Amniotic stem cell (primary cell): ENCODE measurements at places on chromosomes 7 and 10.
A peak's percentile ranks its signal among the peaks of the same experiment; 100 is the strongest.

- no peak for DNase-seq
Measured at GRCh38 chr10:5533098-5533731, 8.5 kb downstream of the CALML3 start.

DNA sequence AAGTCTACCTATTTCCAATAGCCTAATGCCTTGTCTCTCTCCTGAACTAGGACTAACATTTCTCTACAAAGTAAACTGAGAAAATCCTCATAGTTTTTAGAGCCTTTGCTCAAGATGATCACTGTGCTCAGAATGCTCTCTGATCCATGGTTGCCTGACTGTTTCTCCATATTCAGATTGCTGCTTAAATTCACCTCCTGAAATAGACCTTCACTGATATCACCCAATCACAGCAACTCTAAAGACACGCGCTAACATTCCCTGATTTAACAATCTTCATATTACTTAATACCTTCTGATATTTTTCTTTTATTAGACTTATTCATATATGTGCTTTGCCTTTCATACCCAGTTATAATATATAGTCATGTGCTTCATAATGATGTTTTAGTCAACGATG is 148.9 kb upstream of the SP4 start:
- DNase-seq: no peak

- DNase-seq: no peak
Measured at GRCh38 chr10:111187096-111187495, 110.3 kb downstream of the ADRA2A start.

- peak; percentile 83 for DNase-seq
Measured at GRCh38 chr7:2175514-2175913, 57.2 kb downstream of the MAD1L1 start.

GRCh38 chr10:43222210-43222720 is 44.6 kb downstream of the RASGEF1A start:
- DNase-seq: no peak

DNA sequence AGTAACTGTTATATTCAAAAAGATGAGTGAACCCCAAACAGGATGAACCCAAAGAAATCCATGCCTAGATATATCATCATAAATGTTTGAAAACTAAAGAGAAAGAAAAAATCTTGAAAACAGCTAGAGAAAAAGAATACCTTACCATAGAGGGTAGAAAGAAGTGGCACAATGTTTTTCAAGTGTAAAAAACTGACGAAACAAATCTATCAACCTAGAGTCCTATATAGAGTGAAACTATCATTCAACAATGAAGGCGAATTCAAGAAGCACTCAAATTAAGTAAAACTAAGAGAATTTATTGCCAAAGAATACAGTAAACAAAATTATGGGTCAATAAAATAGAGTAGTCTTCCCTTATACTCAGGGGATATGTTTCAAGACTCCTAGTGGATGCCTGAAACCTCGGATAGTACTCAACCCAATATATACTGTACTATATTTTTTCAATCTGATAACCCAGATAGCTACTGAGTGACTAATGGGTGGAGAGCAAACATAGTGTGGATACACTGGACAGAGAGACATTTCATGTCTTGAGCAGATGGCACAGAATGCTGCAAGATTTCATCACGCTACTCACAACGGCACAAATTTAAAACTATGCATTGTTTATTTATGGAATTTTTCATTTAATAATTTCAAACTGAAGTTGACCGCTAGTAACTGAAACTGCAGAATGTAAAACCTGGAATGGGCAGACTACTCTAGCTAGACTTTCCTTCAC is 52.6 kb upstream of the TMEM106B start:
- DNase-seq: peak; percentile 26

DNA sequence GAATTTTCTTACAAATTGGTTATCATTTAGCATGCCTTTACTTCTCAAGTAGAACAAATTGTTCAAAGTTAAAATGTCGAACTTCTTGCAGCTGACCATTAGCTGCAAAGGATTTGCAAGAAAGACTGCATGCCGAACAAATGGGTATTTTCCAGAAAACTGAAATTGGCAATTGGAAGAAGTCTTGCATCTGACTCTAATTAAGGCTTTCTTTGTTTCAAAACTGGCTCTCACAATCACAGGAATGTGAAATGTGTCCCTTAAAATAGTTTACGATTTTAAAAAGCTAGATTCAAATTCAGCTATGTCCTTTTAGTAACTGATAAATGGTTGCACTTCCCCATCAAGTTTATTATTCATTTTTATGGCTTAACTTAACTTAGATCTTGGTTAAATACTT is 207.9 kb downstream of the ARL4A start:
- DNase-seq: no peak

DNA sequence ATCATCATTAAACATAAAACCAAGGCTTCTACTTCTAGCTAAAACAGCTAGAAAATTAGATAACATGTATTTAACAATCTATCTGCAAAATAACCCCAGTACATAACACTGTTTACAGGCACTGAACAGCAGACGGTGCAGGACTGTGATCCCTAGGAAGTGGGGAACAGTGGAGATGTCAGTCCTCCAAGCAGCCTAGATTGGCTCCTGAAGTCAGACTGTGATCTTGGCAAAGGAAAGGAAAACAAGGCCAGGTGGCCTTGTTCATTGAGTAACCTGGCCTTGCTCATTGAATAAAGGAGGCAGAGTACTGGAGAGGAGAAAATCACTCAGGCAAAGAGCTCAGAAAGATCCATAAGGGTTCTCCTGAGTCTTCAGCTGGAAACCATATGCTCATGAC is 77.7 kb upstream of the DIP2C start:
- DNase-seq: no peak

DNA sequence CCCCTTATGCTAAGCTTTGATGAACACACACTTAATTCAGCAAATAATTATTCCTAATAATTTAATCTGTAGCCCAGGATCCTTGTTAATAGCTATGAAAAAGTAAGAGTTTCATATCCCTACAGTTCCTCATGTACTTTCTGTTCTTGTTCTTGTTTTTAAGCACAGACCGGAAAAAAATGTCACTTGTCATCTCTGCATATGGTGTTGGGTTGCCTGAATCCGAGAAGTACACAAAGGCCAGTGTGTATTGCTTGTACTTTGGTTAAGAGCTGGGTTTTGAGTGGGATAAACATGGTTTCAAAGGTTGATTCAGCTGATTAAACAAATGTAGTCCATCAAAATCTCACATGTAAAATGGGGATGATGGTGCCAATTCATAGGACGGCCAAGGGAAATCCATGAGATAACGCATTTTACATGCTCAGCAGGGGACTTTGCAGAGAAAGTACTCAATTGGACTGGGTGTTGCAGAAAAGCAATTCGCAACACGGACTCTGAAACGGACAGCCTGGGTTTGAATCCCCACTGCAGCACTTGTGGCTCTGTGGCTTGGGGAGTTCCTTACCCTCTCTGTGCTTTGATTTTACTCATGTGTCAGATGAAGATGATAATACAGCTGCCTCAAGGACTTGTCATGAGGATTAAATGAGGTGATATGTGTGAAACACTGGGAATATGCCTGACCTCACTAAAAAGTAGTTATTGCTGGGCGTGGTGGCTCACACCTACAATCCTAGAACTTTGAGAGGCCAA is 71.7 kb downstream of the MAP3K8 start:
- DNase-seq: no peak

GRCh38 chr10:113657544-113657943 is 6.3 kb downstream of the NRAP start:
- no peak for DNase-seq

- no peak for DNase-seq
Measured at GRCh38 chr7:129535896-129536295, 33.6 kb downstream of the SMKR1 start.

- DNase-seq: no peak
Measured at GRCh38 chr7:140562926-140563481, 77.6 kb downstream of the DENND2A start.

GRCh38 chr10:59391060-59391459 is 28.7 kb upstream of the FAM13C start:
- no peak for DNase-seq

- peak; percentile 43 for DNase-seq
Measured at GRCh38 chr10:683448-684071, 5.9 kb downstream of the DIP2C start.

- DNase-seq: no peak
Measured at GRCh38 chr7:142836426-142836825, 18.4 kb upstream of the EPHB6 start.

- DNase-seq: peak; percentile 85
Measured at GRCh38 chr7:28926871-28927597, 31.1 kb downstream of the TRIL start.

- no peak for DNase-seq
Measured at GRCh38 chr7:134718211-134718875, 61.1 kb upstream of the CALD1 start.

DNA sequence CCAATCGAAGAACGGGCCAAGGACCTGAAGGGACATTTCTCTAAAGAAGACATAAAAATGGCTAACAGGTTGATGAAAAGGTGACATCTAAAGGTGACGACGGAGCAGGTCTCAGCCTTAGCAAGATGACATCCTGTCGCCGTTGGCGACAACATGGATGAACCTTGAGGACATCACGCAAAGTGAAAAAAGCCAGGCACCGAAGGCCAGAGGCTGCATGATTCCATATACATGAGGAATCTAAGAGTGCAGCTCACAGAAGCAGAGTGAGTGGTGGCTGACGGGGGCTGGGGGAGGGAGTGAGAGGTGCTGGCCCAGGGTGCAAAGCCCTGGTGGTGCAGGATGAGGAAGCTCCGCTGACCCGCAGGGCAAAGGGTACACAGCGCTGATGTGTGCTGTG is 34.1 kb upstream of the NKX6-2 start:
- DNase-seq: no peak

GRCh38 chr10:119358152-119358512 is 150.8 kb downstream of the GRK5 start:
- DNase-seq: no peak

DNA sequence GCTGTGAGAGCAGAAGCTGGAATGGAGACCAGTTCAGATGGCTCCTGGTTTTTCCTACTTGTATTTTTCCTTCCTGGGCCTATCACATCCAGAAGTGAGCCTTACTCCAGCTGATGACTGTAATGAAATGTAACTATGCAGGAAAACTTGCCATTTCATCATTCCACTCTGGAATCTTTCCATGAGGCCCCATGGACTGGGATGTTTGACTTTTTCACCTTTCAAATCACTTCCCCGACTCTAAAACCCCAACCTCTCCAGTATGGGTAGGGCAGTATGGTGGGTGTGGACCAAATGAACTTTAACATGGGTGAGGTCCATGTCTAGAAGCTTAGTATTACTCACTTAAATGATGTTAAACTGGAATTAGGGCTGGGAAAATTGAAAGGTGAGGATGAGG is 40.3 kb upstream of the DLD start:
- no peak for DNase-seq

GRCh38 chr10:85858776-85859515 is 507.6 kb downstream of the GRID1 start:
- no peak for DNase-seq

- no peak for DNase-seq
Measured at GRCh38 chr10:34397324-34397723, 417.8 kb downstream of the PARD3 start.

- peak; percentile 8 for DNase-seq
Measured at GRCh38 chr10:68348265-68348741, 15.6 kb upstream of the PBLD start.

GRCh38 chr7:129644634-129645230 is 33.2 kb downstream of the NRF1 start:
- peak; percentile 52 for DNase-seq

DNA sequence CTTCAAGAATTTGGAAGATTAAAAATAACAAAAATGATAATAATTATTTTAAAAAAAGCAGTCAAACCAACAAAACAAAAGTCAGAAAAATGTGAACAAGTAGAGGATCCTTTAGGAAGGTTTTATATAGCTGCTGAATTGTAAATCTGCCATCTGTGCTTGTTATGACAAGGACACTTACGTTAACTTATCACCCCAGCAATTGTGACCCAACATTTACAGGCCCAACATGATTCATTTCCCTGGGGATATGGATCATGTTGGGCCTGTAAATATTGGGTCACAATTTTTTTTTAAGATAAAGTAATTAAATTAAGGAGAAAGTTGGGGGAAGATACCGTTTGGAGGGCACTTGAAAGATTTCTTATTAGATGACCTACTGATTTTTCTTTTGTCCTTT is 261.4 kb upstream of the HABP2 start:
- no peak for DNase-seq

- no peak for DNase-seq
Measured at GRCh38 chr7:11127114-11127785, 153.6 kb downstream of the PHF14 start.

GRCh38 chr7:42567051-42567450 is 330.0 kb upstream of the GLI3 start:
- no peak for DNase-seq
